Left lung (tissue), 14 donors: ENCODE measurements at places on chromosomes 2 and 18. TPM values are rescaled to one million over a fixed set of nuclear protein-coding genes. Genes with fewer than 3 reads are reported as not detected.

Gene NOSTRIN
- 25.7 TPM for total RNA-seq

Gene SOX11
- total RNA-seq, result 0.23 TPM

Gene SLC5A7
- 0.23 TPM for total RNA-seq

Gene DNAJC5G
- not detected for total RNA-seq

Gene ATP6V1B1
- 0.89 TPM for total RNA-seq

Gene KCNK3
- total RNA-seq, result 24.1 TPM

Gene FAM124B
- 1.8 TPM for total RNA-seq

- no peak for DNase-seq
Observed at GRCh38 chr18:56738184-56738583, 87.0 kb downstream of the WDR7 start.

- DNase-seq, result no peak
Observed at GRCh38 chr2:190695739-190696138, 46.9 kb downstream of the NAB1 start.

DNA sequence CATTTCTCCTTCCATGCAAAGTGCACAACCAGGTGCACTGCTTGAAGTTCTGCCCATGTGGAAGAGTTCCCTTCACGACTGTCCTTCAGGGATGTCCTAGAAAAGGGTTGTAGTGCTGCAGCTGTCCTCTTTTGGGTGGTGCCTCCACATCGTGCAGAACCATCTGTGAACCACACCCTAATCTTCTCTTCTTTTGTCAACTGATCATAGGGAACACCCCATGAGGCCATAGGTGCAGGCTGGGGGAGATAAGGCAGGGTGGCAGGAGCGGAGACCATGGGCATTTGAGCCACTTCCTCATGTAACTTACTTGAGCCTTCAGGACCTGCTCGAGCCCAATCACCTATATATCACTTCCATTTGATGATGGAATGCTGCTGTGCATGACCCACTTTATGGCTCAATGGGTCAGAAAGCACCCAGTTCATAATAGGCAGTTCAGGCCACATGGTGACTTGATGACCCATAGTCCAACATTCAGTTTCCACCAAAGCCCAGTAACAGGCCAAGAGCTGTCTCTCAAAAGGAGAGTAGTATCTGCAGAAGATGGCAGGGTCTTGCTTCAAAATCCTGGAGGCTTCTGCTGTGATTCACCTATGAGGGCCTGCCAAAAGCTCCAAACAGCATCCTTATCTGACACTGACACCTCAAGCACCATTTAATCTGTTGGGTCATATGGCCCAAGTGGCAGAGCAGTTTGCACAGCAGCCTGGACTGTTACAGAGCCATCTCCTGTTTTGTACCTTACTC lies 84.7 kb upstream of the CYRIA start:
- no peak for DNase-seq

DNA sequence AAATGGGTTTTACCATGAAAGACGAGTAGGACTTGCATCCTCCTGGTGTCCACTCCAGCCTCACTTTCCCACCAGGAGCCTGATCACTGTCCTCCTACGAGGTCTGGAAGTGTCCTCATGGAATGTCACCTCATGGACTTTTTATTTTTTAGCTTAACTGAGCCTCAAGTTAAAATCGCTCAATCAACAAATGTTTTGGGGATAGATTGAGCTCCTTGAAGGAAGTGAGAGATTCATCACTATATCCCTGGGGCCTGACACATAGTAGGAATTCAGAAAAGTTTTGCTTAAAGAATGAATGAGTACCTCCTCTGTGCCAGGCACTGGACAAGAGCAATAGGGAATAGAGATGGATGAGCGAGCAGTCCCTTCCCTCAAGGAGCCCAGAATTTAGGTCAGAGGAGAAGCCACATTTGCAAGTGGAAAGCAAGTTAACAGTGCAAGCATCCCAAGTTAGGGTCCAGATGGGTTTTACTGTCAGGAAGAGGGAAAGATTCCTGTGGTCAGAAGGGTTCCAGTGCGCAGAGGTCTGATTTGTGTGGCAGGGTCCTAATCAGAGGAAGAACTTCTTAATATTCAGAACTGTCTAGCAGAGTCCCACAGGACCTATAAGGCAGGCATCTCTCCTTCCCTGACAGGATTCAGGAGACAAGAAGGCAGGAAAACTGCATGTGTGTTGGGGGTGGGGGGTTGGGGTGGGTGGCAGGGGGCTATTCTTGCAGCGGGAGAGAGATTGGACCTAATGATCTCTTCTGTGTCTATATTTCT lies 67.0 kb downstream of the MYCN start:
- DNase-seq, result no peak

GRCh38 chr2:127138281-127138680 lies 31.3 kb upstream of the BIN1 start:
- DNase-seq, result no peak

DNA sequence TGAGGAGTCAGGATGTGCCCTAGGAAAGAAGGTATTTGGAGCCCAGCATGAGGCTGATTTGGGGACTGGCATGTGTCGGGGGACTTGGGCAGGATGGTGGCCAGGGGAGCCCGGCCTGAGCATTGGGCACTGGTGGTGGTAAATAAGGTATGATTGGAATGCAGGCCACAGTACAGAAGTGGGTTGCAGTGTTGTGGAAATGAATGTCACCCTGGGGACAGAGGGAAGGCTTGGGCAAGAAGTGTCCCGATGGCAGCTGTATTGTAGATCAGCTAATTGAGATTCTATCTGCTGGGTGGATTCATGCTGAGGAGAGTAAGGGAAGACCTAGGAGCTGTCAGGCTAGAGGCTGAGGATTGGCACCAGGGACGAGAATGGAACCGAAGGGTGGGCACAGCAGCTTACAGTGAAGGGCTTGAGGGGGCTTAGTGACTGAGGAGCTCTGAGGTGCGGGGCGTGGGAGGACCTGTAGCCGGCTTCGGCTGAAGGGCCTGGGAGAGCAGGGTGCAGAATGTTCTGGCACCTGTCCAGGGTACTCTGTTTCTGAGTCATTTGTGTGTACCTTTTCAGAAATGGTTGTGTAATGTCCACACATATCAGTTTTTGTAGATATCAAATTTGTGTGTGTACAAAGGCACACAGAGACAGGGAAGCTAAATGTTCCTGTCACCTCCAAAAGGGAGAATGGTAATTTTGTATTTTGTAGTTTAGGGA lies 170.2 kb downstream of the PRKCE start:
- DNase-seq, result no peak

DNA sequence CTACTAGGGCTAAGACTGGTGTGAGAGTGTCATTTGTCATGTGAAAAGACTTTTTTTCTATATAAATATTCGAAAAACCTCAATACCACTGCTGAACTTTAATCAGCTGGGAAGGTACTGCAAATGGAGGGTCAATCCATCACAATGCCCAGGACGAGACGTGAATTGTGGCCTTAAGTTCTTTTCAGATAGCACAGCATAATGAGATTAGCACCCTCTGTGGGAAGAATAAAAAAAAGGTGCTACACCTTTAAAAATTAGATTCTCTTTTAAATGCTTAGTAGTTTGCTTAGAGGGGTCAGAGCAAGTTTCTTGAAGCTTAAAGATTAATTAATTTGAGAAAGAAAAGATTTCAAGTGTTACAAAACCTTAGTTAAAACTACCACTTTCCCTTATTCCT lies 5.6 kb downstream of the LRRTM1 start:
- DNase-seq, result no peak

DNA sequence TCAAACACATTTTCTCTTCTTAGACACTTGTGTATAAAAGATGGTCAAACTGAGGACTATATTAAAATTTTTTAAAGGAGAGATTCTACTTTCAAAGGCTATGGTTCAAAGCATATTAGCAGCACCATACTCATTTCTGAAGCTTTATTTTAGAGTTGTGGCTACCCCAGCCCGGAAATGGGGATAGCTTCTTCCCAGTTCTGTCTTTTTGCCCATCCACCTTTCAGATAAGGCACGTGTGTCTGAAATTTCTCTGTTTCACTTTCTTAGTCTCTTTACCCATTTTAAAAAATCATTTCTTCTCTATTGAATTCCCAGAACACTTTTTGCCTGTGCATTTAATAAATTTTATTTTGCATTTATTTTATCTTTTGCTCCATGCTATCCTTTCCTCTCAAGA lies 431.5 kb downstream of the RNF144A start:
- DNase-seq, result no peak

DNA sequence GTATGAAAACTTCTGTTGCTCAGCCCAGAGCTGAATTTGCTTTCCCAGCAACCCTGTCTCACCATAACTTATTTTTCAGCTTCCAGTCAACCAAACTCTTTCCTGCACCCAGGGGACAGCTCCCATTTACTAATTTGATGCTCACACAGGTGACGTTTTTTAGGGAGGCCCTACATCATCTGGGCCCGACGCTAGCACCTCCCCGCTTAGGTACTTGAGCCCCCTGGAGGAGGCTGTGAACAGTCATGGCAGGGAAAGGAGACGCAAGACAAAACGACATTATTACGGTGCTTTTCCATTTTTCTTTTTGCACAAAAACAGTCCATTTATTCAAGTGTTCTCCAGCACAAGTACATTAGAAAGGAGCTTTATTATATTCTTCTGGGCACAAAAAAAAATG lies 59.2 kb upstream of the POMC start:
- DNase-seq, result no peak

DNA sequence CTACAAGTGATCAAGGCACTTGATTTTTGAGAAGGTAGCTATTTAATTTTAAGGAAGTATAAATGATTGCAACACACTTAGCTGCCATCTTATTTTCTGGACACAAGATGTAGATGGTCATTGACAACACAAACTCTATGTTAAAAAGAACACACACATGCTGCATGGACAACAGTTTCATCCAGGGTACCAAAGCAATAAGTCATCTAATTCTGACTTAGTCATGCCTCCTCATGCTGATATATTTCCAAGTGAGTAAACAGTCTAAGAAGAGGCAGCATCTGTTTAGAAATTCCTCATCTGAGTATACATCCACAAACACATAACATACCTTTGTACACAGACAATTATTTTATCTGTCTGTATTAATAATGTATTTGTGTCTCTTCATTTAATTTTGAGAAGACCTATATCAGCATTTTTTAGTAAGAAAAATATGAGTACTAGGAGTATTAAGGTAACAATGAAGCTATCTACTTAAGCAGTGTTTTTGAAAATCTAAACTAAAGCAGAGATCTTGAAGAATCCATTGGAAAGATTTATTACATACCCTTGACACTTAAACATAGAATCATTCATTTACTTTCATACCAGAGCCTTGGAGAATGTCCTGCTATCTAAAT lies 84.9 kb downstream of the SCN1A start:
- no peak for DNase-seq

- DNase-seq, result peak; percentile 90
Observed at GRCh38 chr2:19361325-19361990, 3.0 kb upstream of the OSR1 start.

DNA sequence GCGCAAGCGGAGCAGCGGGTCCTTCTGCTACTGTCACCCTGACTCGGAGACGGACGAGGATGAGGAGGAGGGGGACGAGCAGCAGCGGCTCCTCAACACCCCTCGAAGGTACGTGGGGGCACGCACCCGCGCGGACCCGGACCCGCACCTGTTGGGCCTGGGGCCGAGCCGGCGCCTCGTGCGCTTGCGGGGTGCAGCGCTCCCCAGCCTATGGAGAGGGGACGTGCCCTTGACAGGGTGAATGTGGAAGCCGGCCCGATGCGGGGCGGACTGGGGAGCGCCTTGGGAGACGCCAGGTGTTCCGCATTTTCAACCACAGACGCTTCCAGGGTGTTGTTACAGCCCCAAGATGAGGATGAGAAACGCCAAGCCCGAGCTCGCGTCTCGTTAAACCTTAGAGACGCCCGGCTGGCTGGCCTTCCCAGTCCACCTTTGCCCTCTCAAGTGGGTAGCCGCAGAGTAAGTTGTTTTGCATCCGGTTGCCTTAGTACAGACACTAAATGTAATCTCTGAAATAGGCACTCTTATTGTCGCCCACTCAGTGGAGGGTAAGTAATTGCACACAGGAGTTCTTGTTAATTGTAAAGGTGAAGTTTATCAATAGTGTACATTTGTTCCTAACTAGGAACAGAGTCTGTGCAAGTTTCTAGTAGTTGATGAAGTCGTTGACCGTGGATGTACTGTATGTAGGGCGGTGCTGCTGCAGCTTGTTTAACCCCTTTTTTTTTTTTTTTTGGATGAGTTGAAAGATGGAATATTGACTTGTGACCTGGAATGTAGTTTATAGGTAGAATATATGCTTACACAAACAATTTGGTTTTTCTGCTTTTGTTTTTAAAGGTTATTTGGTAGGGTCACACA lies 815 bp downstream of the GMCL1 start:
- DNase-seq, result peak; percentile 56

- peak; percentile 97 for DNase-seq
Observed at GRCh38 chr2:127086990-127087790, 19.8 kb downstream of the BIN1 start.

- DNase-seq, result no peak
Observed at GRCh38 chr18:44516450-44516849, 164.2 kb upstream of the SETBP1 start.

GRCh38 chr2:24830351-24830750 lies 37.1 kb downstream of the CENPO start:
- DNase-seq, result no peak

DNA sequence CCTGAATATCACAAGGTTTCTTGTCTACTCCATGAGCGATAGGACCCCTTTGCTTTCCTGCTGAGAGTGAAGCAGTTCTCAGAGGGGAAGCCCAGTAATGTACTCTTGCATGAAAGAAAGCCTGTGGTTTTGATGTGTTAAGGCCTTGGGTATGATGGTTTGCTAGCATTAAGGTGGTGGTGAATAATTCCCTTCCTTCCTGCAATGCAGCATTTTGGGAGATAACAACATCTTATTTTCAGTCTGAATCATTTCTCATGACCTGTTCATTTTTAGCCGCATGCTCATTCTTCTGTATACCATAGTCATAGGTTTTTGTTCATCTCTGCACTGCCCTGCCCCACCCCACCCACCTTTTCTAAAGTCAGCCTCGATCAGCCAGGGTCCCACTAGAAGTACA lies 66.2 kb downstream of the HNMT start:
- DNase-seq, result no peak

- DNase-seq, result no peak
Observed at GRCh38 chr2:43896906-43897305, 58.1 kb downstream of the ABCG8 start.

GRCh38 chr2:133561045-133561852 lies 7.0 kb downstream of the NCKAP5 start:
- DNase-seq, result no peak

DNA sequence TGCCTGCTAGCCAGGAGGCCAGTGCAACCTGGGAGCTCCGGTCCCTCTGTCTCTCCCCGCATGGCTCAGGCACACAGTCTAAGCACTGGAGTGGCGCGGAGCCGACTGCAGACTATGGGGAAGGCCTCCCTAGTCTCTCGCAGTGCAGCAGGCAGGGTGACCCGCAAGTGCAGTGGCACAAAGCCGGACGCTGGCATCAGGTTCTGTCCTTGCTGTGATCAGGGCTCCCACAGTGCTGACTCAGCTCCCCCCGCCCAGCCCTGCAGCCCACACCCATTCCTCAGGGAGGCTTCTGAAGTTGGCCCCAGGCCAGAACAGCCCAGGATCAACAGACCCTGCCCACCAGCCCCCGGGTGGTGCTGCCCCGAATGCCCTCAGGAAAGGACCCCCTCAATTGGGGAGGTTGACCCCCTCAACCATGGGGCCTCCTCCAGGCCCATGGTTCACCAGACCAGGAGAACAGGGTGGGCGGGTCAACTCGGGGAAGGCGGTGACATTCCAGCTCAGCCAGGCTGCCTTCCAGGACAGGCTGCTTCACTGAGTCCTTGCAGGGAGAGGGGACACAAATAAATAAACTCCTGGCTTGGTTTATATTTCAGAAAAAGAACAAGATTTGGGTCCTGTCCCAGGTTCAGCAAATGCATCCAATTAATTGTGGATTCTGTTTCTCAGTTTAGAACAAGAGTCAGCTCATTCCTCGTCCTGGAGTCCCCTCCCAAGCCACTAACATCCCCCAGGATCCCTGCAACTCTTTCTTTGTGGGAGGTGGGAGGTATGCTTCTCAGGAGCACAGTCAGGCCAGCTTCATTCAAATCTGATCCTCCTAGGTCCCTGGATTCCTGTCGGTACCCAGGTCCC lies 12.2 kb downstream of the BIN1 start:
- DNase-seq, result peak; percentile 68
